ENCODE measurements at places on chromosomes 7 and 10.

GRCh38 chr10:69723653-69724052, 78.1 kb upstream of the COL13A1 start:
- no peak for DNase-seq

GRCh38 chr10:28685717-28686116, 8.4 kb downstream of the BAMBI start:
- no peak for DNase-seq

DNA sequence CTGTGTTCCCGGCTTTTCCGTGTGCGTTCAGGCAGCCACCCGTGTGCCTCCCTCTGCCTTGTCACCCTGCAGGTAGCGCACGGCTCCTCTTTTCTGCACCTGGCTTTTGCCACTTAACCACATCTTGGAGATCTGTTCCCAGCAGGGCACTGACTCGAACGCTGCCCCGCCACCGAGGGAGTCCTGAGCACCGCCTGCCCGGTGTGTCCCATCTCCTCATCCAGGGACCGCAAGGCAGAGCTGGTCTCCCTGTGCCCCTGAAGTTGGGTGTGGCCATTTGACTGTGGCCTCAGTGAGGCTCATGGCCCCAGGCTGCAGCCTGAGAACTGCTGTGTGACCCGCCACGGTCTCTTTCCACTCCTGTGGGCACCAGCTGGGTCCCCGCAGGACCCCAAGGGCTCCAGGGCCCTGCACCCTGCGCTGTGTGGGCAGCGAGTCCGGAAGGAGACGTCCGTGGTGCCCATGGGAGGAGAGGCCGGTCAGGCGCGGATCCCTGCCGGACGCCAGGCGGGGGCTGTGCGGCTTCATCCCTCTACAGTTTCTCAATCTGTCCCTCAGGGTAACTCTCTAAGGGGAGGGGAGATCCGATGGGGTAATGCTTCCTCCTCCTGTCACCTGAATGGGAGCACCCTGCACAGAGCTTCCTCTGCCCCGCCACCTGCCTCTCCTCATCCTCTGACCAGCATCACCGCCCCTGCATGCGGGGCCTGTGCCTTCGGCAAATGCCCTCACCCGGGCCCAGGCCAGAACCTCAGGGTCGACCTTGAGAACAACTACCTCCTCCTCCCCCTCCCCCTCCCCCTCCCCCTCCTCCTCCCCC, 1.8 kb upstream of the INTS1 start:
- no peak for DNase-seq

GRCh38 chr7:70557338-70557737, 574.6 kb upstream of the GALNT17 start:
- DNase-seq = no peak

Measured in cortex of kidney (tissue), 1 donor.